ENCODE measurements at places on chromosomes 12 and 14.
A peak's percentile ranks its signal among the peaks of the same experiment; 100 is the strongest.

DNA sequence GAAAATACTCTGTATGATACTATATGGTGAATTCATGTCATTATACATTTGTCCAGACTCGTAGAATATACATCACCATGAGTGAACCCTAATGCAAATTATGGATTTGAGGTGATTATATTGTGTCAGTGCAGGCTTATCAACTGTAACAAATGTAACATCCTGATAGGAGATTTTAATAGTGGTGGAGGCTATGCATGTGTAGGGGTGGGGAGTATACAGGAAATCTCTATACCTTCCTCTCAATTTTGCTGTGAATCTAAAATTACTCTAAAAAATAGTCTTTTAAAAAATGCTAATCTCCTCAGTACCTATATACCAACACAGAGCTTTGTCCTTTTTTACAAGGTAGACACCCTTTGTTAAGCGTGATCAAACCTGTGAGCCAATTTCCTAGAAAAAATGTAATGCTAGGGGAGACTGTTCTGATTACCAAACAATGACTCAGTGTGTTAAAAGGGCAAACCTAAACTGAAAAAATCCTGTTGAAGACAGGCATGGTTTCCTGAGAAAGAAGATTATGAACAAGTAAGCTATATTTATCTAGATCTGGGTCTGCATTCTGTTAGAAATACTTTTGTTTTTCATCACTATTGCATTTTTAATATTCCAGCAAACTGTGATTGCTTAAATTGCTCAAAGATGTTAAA lies 170.9 kb downstream of the DUSP6 start:
- peak; percentile 87 for DNase-seq

DNA sequence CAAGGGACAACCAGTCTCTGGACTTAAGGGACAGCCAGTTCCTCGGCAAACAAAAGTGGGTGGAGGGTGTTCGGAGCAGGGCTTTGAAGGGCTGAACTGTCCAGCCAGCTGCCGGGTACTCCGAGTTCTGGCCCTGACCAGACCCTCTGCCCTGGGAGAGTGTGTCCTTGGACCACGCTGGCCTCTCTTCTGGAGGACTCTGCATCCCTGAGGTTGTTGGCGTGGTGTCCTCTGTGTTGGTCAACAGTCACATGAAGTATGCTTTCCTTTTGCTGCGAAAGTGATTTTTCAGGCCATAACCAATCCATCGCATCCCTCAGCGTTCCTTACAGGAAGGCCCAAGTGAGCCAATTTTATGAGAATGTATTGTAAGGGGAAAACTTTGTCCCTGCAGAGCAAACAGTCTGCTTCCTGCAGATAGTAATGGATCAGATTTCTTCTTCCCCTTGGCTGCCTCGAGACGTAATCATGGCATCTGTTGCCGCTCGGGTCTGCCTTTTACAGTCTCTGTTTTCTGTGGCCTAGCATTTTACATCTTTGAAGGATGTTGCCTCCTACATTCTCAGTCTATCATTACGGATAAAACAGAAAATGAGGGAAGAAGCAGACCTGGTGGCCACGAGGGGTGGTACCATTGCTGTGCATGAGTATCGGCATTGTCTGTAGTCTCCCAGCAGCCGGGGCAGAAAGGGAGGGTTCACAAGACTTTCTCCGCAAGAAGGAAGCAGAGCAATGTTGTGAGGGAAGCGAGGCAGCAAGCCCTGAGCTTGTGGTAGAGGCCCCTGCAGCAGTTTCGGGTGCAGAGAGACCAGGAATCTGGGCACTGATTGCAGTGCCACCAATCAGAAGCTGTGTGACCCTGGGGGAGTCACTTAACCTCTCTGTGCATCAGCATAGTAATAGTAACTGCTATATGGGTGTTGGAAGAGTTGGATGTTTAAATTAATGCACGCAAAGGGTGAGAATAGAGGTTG lies 47.4 kb downstream of the SMIM41 start:
- DNase-seq: peak; percentile 62

GRCh38 chr12:13230500-13230899 lies 34.0 kb downstream of the EMP1 start:
- no peak for DNase-seq

- DNase-seq: no peak
These were observed 2.9 kb upstream of the FAR2 start for GRCh38 chr12:29146196-29146595.

GRCh38 chr12:104605685-104606084 lies 148.9 kb downstream of the CHST11 start:
- peak; percentile 18 for DNase-seq

- no peak for DNase-seq
These were observed 2.7 kb downstream of the GLTP start for GRCh38 chr12:109877504-109878246.

DNA sequence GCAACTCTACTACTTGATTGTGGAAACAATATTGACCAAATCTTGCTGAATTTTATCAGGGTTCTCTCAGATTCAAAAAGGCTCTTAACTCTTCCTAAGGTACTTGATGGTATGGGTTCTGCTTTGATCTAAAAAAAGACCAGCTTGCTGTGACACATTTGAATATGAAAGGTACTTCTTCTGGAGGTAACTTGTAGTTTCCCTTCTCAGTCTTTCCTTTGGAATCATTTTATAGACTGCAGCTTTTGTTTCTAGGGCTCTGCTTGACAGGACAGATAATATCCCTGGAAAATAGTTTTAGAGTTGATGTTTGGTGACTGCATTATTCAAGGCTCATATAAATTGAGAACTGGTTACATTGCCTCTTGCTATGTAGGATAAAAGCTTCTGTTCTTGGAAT lies 251.9 kb downstream of the FUT8 start:
- no peak for DNase-seq

DNA sequence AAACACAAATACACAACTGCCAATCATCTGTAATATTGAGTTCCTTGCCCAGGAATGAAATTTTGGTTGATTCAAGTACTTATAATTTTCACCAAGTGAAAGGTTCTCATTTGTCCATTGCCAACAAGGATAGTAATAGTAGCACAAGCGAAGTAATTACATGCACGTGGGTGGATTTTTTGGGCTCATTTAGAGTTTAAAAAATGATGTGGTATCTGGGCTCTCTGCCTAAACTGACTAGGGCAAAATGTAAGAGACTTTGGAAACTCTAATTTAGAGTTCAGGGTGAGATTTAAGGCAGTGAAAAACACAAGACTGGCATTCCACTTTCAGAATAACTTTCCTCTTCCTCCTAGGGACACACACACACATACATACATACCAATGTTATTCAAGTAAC lies 111.7 kb downstream of the MYRFL start:
- DNase-seq: no peak

GRCh38 chr12:58140395-58140794 lies 199.0 kb downstream of the ATP23 start:
- DNase-seq: no peak

DNA sequence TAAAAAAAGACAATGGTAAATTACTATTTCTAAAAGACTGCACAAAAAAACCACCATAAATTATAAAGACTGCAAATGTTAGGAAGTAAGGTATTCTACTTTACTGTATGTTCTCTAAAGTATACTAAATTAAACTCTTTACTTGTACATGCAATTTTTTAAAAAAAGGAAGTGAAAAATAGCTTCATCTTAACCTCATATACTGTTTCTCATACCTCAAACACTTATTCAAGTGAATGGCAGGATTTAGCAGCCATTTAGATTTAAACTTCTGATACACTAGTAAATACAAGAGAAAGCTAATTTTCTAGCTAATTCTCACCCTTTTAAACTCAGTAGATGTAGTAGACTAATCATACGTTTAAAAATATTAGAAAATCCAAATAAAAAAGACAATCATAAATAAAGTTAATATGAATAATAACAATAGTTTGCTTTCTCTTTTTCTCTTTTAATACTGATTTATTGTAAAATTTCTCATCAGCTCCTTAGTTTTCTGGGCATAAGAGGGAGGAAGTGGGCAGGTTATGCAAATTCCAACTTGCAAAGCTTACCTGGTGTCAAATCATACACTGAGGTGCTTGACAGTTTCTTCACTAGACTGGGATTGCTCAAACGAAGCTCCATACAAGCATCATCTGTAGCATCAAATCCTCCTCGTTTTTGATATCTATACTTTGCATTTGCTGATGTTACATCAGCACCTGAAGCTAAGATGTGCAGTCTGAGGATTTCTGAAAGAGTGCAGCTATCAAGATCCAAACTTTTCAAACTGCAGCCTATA lies 71.0 kb upstream of the CFL2 start:
- no peak for DNase-seq

DNA sequence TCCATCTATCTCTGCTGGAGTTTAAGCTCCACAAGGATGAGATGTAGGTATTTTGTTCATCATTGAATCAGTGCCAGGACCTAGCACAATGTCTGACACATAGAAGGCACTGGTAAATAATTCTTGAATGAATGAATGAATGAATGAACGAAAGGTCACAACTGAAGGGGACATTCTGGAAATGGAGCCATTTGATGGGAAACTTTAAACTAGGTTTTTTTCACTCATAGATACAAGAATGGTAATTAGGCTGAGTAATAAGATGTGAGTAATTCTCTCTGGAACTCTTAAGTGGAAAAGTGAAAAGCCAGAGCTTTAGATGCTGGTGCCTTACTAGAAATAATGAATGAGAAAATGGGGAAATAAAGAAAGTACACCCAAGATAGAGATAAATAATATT lies 44.3 kb downstream of the SCN8A start:
- no peak for DNase-seq

- DNase-seq: no peak
These were observed 149.0 kb upstream of the PWP1 start for GRCh38 chr12:107536613-107537012.

DNA sequence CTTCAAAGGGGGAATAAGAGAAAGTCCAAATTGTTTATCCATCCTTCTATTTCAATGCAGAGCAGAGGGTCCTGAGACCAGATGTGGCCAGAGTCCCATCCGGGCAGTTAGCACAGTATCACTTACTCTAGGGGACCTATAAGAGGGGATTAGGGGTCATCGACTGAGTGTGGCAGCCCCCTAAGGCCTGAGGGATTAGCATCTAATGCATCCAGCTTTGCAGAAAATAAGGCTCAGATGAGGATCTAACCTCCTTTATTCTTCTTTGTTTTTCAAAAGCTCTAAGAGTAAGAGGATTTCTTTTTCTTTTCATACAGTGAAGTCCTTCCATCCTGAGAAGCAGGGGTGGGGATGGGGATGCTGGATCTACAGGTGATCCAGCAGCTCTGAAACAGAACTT lies 43.5 kb downstream of the NEUROD4 start:
- DNase-seq: no peak

DNA sequence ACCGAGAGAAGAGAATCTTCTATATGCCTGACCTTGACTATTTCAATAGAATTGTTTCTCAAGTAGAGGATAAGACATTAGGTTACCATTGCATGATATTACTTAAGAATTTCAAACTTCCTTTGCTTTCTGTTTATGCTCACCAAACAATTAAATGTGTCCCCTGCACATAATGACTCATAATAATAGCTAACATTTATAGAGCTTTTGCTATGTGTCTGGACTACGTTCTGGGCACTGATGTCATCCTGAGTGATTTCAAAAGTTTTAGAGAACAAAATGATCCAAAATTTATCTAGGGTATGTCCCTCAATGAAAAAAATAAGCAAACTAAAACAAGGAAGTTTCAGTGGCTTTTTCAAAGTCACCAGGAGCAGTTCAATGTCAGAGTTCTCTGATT lies 38.8 kb downstream of the SLC15A5 start:
- DNase-seq: peak; percentile 84

DNA sequence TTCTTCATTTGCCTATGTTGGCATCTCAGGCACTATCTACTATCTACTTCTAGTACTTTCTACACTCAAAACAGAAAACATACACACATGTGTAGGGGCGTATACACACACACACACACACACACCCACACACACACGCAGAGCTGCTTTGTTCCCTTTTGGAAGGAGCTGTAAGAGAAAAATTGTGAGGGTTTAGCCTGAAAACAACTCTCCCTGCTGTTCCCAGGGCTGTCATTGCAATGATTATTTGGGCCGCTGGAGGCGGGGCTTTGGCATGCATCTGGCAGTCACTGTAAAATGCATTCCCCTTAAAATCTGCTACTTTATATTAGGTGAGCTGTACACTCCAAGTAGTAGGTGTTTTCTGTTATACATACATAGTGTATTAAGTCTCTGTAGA lies 29.1 kb upstream of the SLC38A2 start:
- DNase-seq: peak; percentile 72

DNA sequence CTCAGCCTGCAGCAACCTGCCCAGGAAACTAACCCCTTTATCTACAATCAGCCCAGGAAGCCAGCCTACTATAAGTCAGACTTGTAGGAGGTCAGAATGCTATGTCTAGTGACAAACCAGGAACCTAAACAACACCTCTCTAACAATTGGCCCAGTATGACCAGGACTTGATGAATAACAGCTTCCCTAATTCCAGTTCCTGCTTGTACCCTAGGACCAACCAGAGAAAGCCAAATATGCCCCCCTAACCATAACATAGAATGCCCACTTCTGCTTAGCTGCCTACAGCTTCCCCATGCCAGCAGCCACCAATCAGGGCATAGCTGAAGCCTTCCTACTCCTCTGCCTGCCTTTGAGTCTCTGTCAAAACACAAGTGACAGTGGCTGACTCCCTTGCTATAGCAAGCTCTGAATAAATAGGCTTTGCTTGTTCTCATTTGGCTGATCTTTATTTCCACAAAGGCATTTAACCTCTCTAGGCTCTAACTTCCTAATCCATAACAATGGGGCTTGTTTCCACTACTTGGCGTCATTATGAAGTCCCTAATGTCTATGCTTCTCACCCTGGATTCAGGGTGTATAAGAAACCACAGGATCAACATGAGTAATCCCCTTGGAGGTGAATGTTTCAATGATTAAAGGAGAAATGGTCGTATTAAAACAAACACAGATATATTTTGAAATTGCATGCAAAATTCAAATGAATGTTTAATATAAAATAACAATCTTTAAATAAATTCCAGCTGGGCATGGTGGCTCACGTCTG lies 220.2 kb downstream of the ANO6 start:
- no peak for DNase-seq

Measured in fibroblast of pulmonary artery (primary cell).